ENCODE measurements at places on chromosomes 4 and X.

DNA sequence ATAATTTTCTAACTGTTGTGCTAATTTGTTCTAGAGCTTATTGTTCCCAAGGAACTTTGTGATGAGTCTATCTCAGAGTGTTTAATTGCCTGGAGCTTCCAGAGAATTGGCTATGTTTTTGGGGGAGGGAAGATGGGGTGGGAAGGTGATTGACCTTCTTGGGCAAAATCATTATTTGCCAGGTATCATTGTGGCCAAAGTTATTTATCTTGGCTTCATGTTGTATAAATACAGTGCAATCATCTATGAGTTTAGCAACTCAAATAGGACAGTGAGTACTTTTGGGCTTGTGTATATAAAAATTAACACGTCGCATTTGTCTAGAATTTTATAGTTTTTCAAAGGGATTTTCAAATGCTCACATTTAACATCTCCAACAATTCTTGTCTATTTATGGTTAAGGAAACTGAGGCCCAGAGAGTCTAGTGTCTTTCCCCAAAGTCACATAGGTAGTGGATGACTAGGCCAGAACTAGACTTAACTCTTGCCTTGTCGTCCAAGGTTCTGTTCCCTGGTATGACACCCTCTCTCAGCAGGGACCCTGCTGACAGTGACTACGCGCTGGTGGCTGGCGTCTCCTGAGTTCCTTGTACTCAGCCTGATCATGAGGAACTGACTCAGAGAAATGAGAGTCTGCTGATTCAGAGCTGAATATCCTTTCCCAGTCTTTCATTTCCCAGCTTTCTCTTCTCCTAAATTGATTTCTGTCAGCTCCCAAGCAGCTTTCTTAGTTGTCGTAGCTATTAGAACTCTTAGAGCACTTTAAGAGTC lies 27.7 kb downstream of the FNIP2 start:
- no peak for DNase-seq

GRCh38 chrX:120334151-120334550 lies 22.9 kb upstream of the TMEM255A start:
- DNase-seq: no peak

GRCh38 chrX:24260842-24261550 lies 52.9 kb downstream of the SUPT20HL2 start:
- no peak for DNase-seq

GRCh38 chrX:132638313-132638712 lies 149.5 kb upstream of the MBNL3 start:
- no peak for DNase-seq

DNA sequence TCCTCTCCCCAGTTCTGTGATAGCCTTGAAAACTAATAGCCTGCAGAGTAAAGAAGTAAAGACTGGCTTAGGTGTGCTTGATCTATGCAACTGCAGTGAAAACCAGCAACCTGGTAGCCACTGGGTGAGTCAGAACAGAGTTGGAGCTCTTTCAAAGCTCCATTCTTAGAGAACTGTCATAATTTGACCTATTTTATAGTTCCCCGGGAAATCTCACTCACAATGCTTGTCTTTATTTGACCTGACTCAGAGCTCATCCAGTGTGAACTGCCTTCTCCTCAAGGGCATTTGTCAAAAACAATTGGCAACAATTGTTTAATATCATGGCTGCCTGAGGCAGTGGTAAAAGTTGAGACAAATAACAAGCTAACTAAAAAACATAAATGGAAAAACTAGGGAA lies 213.0 kb upstream of the NHS start:
- no peak for DNase-seq

DNA sequence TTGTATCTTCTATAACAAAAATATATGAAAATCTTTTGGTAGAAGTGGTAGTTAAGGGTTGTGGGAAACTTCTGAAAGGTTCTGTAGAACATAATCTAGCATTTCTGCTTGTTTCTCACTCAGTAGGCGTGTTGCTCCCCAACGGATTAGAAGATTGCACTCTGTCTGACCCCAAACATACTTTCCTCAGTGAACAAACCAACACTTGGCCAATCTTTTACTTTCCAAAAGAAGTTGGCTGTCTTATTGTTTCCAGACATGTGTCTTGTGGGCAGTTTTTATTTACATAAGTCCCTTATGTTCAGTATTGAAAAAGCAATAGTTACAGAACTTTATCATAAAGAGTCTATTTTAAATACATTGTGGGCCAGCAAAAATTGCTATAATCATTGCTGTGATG lies 312.8 kb upstream of the EPHA5 start:
- DNase-seq: no peak

- DNase-seq: peak; percentile 71
Observed at GRCh38 chr4:39637586-39638353, 895 bp downstream of the SMIM14 start.

DNA sequence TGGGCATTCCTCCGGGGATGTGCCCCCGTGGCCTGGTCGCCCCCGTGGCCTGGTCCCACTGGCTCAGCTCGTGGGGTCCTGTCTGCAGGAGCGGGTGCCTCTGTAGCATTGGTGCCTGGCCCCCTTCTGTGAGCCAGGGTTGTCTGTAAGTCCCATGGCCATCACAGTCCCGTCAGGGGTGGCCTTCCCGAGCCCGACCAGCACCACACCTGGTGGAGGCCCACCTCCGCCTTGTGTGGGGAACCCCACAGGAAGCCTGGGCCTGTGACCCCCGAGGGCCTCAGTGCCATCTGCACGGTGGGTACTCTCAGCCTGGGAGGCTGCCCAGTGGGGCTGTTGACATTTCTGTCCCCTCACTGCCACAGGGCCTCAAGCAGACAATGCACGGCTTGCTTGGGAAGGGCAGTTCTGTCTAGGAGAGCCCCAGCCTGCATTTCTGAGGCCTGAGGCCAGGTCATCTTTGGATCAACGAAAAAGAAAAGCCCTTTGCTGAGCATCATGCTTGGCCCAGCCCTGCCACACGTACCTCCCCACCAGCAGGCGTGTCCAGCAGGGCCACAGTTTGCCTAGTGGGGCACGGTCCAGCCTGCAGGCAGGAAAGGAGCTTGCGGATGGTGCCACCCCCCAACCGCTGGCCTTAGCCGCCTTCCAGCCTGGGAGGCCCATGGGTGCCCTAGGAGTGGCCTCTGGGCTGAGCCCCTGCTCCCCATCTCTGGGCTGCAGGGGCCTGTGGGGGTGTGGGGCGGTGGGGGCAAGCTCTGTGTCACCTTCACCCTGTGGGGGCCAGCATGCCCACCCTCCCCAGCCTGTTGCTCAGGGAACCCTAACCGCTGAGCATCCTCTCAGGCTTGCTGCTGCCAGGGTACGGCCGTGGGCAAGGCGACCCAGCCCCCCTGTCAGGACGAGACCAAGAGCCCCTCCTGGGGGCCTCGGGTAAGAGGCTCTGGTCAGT lies 23.2 kb downstream of the NKX1-1 start:
- no peak for DNase-seq

- DNase-seq: peak; percentile 49
Observed at GRCh38 chr4:86594559-86595425, 677 bp downstream of the PTPN13 start.

GRCh38 chr4:173807347-173807746 lies 277.3 kb upstream of the HAND2 start:
- no peak for DNase-seq

GRCh38 chr4:151715881-151716280 lies 44.9 kb downstream of the GATB start:
- DNase-seq: no peak

DNA sequence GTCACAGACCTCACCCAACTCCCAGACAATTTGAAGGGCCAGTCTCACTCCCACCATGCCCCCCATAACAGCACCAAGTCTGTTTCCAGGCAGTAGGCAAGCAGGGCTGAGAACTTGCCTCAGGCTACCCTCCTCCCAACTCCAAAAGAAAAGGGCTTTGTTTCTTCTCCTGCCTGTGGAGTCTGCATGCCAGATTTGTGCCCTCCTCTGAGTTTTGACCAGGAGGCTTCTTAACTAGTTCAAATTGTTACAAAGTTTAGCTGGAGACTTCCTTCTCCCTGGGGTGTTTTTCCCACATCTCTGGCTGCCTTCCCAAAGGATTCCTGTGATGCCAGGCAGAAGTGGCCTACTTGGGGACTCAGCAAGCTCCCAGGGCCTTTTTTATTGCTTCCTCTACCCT lies 29.6 kb downstream of the PBDC1 start:
- DNase-seq: no peak

GRCh38 chr4:184386271-184386781 lies 88.0 kb downstream of the IRF2 start:
- DNase-seq: no peak

- DNase-seq: no peak
Observed at GRCh38 chr4:61528595-61528994, 328.5 kb downstream of the ADGRL3 start.

DNA sequence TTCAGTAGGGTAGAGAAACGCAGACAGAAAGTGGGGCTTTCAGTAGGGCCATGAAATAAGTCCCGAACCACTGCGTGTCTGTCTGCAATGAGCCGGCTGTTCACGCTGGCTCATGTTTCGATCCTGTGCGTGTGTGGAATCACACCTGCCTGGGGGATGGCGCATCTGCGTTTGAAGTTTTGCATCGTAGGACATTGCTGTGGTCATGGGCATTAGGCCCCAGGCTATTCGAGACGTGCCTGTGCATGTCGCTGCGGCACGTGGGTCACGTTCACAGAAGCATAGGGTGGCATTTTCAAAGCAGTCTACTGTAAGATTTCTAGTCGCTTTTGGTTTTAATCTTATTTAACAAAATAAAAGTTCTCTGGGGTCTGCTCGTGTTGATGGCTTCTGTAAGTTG lies 25.5 kb upstream of the HGFAC start:
- DNase-seq: no peak

- no peak for DNase-seq
Observed at GRCh38 chrX:9966775-9967408, at the start of gene CLDN34. CLDN34 (plus strand) TSS chrX:9967358; CDS start chrX:9967358, 0 bp downstream.

- DNase-seq: no peak
Observed at GRCh38 chr4:123966990-123967769, 570.6 kb downstream of the SPRY1 start.

DNA sequence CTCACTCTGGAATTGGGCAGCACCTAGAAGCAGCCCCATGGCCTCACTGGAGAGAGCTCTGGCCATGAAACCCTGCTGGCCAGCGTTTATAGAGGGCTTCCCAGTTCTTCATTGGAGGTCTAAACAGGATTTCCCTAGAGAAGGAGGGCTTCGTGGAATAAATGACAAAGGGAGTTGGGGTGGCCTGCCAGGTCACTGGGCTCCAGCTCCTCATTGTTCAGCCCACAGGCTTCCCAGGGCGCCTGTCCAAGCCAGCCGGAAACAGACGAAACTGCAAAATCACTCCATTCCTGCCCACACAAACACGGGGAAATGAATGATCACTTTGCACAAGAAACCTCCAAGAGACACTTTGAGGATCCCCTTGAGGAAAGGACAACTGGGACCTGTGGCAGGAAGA lies 189.7 kb downstream of the TSPAN5 start:
- no peak for DNase-seq

DNA sequence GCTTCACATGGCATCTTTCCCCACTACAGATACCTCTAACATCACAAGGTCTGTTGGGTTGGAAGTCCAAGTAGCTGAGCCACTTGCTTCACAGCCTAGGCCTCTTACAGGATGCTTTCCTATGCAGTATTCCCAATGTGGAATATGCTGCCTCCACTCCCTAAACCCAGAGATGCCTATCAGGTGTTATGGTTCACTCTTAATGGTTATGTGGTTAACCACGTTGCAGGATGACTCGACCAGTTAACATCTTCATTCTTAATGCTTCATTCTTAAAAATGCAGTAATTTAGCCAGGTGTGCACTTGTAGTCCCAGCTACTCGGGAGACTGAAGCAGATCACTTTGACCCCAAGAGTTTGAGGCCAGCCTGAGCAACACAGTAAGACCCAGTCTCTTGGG lies 24.2 kb downstream of the HAUS3 start:
- DNase-seq: peak; percentile 37

DNA sequence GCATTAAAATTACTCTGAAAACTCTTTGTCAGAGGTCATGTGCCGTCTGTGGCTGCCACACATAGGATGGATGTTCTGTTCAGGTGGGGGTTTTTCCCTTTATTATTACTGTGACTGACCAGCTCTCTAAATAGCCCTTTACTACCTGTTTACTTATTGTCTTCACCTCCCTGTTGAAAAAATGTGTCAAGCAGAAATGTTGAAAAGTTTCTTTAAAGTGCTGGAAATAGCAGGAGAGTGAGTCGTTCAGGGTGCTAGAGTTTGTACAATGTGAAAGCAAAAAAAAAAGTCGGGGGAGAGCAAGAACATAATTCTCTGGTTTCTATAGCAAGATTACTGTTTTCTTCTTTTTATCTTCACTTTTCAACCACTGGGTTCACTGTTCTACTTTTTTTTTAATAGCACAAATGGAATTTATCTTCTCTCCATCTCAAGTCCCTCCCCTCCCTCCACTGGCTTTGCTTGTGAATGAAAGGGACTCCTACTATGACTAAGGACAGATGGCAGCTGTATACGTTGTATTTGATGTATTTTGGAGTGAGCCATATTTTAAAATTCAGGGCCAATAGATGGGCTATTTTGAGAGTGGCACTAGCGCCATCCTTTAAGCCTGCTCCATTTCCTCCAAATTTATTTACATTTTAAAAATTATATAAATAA lies 33.3 kb downstream of the ARX start:
- no peak for DNase-seq

DNA sequence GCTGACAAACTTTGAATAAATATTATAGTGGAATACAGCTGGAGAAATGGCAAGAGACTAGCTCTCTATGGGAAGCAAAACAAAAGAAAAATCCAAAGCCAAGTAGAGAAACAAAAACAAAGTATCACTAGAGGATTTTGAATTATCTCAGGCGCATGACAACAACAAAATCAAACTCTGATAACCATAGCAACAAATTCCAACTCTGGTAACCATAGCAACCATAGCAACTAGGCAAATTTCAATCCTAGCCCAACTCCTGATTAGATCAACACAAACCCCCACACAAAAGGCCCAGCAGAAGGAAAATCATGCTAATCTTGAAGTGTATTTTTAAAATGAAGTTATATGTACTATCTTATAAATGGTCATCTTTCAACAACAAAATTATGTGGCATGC lies 98.4 kb upstream of the MAGEE2 start:
- no peak for DNase-seq

GRCh38 chr4:133316909-133317308 lies 167.8 kb downstream of the PCDH10 start:
- DNase-seq: peak; percentile 2

GRCh38 chr4:122577189-122577553 lies 43.7 kb downstream of the IL21 start:
- no peak for DNase-seq

GRCh38 chrX:45900766-45901615 lies 644.2 kb downstream of the ZNF674 start:
- DNase-seq: no peak
